ENCODE measurements at places on chromosomes 12 and 14.

- DNase-seq = no peak
Observed at GRCh38 chr12:91636721-91637120, 454.1 kb upstream of the DCN start.

DNA sequence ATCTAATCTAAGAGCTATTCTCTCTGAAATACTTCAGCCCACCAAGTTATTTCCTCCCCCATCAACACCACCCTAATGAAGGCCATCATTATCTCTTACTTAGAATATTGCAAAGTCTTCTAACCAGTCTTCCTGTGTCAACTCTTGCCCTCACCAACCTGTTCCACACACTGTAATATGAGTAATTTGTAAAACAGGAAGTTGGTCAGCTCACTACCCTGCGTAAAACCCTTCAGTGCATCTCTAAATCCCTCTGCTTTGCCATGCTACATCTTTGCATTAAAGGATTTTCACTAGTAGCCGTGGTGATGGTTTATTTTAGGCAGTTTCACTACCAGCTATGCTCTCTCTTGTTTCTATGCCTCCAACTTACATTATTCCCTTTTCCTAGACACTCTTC is 70.0 kb downstream of the KIF21A start:
- DNase-seq = no peak

DNA sequence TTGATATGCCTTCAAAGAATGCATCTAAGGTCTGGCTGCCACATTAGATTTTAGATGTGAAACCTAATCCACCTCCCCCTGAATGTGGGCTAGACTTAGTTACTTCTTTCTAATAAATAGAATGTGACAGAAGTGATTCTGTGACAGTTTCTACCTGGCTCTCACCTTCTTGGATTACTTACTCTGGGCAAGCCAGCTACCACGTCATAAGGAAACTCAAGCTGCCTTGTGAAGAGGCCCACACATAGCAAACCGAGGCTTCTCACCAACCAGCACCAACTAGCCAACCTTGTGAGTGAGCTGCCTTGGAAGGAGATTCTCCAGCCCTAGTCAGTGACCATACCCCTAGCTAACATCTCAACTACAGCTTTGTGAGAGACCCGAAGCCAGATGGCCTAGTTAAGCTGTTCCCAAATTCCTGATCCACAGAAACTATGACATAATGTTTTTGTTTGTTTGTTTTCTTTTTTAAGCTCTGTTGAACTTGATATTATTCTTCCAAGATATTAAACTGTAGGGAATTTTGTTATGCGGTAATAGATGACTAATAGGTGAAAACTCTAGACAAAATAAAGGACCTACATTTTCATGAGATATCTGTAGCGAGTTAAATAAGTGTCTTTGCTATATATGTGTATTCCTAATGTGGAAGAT is 6.2 kb downstream of the GPR19 start:
- DNase-seq = no peak

GRCh38 chr12:25518512-25518911 is 34.6 kb downstream of the LMNTD1 start:
- no peak for DNase-seq

GRCh38 chr14:64536488-64537245 is 3.9 kb upstream of the HSPA2 start:
- no peak for DNase-seq

- no peak for DNase-seq
Observed at GRCh38 chr14:67172520-67172919, 16.7 kb upstream of the GARIN2 start.

DNA sequence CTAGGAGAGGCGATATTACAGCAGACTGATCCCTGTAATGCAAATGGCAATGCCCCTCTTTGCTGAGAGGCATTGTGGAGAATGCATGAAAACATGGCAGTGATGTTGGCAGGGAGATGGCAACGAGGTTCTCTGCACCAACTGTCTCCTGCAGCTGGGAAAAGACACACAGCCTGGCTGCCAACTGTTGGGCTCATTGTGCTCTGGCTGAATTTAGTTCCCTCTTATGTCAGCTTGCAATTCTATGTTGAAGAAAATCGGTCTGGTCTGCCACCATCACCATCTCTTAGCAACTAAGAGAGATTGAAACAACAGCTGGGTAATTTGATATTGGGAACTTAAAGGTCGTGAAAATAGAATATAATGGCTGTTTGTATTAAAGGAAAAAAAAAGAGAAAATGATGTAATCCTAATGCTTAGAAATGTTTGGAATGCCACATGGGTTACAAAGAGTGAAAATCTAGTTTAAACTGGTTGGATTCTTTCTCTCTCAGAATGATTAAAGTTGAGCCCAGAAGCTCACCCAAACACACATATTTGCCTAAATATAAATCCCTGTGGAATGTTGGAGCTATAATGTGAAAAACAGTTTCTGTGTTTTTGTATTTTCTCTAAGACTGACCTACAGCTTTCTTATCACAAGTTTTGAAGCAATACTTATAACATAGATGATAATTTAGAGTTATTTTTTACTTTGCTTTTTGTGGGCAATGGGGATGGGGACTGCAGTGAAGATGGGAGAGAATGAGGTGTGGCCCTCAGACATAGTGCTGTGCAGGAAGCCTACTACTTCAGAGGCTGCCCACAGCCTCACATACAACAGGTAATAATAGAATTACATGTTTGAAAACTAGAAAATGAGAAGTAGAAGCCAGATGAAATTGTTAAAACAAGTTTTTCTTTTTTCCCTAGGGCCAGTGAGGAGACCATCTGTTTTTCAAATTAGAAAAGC is 143.7 kb downstream of the AKAP6 start:
- DNase-seq = no peak

- DNase-seq = no peak
Observed at GRCh38 chr14:96582995-96583394, 80.8 kb downstream of the PAPOLA start.

DNA sequence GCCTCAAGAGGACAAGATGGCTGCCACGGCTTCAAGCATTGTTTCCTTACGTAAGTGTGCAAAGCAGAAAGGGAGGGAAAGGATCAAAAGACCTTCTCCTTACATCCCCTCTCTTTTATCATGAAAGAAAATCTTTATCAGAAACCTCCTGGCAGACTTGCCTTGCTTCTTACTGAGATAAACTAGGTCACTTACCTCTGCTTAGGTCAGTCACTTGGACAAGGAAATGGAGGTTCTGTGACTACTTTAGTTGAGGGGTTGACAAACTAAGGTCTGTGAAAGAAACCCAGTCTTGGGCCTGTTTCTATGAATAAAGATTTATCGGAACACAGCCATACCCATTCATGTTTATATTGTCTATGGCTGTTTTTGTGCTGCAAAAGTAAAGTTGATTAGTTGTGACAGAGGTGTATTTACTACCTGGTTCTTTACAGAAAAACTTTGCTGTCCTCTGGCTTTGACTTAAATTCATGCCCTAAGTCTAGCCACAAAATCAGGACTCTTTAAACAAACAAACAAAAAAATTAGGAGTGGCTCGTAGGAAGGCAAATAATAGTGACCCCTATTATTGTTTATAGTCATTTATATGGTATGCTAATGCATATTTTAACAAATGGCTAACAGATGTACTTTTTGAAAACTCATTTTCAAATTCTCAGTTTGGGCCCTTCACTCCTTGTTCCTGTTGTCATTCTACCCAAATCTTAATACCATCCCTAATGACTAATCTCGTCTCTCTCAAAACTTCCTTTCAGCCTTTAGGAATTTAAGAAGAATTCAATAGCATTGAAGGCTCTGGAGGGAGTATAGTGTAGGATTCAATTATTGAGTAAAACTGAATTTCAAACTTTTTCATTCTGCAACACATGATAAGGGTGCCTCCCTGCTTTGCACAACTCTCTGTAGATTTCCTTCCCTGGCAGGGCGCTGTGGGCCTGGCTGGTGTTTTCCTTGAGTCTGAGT is 42.0 kb upstream of the ATP2B1 start:
- no peak for DNase-seq

GRCh38 chr12:107404981-107405380 is 280.6 kb upstream of the PWP1 start:
- DNase-seq = no peak

GRCh38 chr12:95258151-95258550 is 40.5 kb downstream of the VEZT start:
- DNase-seq = no peak

DNA sequence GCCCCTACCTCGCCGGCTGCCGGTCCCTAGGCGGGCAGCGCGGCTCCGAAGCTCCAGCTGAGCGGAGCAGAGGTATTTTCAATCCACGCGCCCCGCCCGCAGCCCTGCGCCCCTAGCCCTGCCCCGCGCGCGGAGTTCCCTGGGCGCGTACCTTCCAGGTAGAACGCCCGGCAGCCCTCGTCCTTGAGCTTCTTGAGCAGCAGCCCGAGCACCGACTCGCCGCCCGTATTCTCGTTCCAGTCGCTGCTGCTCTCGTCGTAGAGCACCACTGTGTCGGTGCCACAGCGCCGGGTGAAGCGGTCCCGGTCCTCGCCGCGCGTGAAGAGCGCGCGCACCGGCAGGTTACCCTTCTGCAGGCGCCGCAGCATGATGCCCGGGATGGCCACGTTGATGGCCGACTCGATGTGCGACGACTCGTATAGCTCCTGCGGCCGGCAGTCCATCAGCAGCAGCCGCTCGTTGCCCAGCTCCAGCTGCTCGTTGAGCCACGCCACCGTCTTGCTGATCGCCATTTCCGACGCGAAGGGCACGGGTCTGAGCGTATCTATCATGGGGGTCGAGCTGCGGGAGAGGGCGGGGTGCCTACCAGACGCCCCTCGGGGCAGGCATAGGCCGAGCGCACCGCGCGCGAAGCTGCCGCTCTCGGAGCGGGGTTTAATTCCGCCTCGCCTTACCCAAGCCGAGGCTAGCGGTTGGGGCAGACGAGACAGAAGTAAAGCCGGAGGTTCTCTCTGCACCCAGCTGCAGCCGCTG is 636 bp downstream of the DUSP6 start:
- peak; percentile 16 for DNase-seq

GRCh38 chr14:102717276-102717675 is 60.0 kb upstream of the TRAF3 start:
- no peak for DNase-seq

- no peak for DNase-seq
Observed at GRCh38 chr14:32087173-32087861, 10.2 kb downstream of the ARHGAP5 start.

DNA sequence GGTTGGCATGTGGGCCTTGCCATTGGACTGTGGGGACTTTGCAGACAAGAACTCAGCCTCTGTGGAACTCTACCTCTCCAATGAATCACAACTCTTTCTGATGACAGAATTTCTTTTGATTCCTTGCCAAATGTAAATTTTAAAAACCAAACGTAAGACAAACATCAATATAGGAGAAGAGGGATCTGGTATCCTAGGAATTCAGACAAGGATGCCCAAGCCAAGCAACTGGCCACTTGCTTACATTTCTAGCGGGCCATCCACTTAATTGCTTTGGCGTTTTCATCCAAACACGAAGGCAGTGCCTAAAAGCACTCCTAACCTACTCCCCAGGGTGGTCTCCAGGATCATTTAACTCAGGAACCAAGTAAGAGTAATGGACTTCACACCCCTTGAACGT is 23.4 kb upstream of the RAB35 start:
- no peak for DNase-seq

DNA sequence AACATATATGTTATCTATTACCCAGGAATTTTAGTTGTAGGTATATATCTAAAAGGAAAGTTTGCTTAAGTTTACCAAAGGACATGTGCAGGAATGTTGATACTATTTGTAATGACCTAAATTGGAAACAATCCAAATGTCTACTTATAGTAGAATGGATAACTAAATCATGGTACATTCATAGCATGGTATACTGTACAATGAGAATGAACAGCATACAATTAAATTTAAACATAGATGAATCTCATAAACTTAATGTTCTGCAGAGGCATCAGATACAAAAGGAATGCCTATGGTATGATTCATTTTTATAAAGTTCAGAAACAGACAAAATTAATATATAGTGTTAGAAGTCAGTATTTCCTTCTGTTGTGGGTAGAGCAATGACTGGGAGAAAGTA is 135.4 kb downstream of the GPHN start:
- DNase-seq = no peak

DNA sequence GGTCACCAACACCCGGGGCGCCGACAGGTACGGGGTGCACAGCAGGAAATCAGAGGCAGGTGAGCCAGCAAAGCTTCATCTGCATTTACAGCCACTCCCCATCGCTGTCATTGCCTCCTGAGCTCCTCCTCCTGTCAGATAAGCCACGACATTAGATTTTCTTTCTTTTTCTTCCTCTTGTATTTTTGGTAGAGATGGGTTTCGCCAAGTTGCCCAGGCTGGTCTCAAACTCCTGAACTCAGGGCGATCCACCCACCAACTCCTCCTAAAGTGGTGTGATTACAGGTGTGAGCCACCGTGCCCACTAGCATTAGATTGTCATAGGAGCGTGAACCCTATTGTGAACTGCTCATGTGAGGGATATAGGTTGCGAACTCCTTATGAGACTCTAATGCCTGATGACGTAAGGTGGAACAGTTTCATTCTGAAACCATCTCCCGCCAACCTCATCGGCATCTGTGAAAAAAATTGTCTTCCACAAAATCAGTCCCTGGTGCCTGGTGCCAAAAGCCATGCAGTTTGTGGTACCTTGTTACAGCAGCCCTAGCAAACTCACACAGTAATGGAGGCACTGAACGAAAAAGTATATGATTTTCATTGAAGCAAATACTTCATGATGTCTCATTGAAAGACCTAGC is 1.5 kb downstream of the STYK1 start:
- no peak for DNase-seq

- DNase-seq = no peak
Observed at GRCh38 chr14:43894534-43894933, 612.5 kb downstream of the FSCB start.

- DNase-seq = no peak
Observed at GRCh38 chr12:32876004-32876403, 20.6 kb downstream of the PKP2 start.

- DNase-seq = no peak
Observed at GRCh38 chr14:103744621-103745395, 29.2 kb downstream of the ZFYVE21 start.

DNA sequence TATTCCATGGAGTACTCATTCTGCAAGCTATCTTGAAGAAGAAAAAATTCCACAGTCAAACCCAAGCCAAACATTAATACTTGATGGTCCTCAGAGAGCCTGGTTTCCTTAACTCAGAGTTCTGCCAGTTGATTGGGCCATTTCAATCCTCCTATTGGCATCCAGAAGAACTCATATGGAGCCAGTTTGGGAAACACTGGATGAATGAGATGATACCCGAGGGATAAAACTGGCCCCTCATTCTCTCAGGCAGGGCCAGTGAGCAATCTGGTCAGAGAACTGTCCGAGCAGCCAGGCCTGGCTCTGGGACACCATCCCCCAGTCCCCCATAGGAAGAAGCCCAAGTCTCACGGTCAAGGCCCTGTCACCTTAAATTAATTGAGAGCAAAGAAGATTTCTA is 48.8 kb downstream of the NUAK1 start:
- DNase-seq = no peak

- no peak for DNase-seq
Observed at GRCh38 chr12:79747274-79747673, 56.5 kb upstream of the PAWR start.

Measured in effector CD4-positive, alpha-beta T cell (primary cell).